ENCODE measurements at places on chromosomes 6 and 20.

DNA sequence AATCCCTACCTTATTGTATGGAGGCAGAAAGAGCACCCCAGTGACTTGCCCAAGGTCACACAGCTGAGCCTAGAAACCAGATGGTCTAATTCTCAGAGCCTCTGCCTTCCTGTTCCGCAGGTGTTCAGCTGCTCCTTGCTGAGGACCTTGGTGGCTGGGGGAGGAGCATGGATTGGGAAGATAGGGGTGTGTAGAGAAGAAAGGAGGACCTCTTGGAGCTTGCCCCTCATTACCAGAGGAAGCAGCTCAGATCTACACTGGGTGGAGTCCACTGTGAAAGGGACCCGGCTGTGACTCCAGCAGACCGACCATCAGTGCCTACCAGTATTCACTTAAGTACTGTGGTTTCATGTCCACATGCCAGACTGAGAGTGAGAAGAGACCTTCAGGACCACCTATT lies 15.2 kb downstream of the FOXP4 start:
- DNase-seq: no peak

DNA sequence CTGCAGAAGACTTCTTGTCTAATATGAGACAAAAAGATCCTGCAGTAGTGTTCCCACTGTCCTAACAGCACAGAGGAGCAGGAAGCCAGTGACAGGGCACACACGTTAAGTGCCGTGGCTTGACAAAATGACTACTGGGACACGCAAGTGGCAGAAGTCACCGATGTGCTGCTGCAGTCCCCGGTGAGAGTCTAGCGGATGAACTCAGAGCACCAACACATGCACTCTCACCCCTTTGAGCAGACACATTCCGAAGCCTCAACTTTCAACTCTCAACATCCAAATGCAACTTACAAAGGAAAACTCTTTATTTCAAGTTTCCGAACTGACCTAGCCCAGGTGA lies 898 bp downstream of the LAMA4 start:
- DNase-seq: no peak

DNA sequence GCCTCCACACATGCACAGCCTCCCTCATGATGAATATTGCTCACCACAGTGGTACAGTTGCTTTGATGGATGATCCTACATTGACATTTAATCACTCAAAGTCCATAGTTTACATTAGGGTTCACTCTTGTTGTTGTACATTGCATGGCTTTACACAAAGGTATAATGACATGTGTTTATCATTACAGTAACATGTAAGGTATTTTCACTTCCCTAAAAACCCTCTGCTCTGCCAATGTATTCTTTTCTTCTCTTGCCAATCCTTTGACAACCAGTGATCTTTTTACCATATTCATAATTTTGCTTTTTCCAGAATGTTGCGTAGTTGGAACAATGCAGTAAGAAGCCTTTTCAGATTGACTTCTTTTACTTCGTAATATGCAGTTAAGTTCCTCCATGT lies 166.6 kb upstream of the KHDRBS2 start:
- no peak for DNase-seq

GRCh38 chr6:75170691-75171560 lies 34.9 kb downstream of the COL12A1 start:
- DNase-seq: no peak

- DNase-seq: no peak
These were observed 12.8 kb downstream of the ULBP3 start for GRCh38 chr6:150056156-150056555.

DNA sequence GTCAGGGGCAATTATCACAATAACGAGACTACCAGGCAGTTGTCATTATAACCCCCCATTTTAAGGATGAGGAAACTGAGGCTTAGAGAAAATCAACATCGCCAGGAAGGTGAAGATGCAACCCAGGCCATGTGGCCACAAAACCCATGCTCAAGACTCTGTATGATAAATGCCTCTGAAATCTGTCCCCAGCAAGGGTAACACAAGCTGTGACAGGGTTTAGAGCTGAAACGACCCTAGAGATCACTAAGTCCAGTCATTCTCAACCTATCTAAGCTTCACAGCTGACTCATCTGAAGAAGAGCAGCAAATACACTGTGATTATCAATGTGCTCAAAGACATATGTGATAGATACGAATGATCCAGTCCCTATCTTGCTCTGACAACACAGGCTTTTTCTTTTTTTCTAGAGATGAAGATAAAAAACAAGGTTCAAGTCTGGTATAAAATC lies 47.0 kb downstream of the ARHGAP18 start:
- DNase-seq: no peak

DNA sequence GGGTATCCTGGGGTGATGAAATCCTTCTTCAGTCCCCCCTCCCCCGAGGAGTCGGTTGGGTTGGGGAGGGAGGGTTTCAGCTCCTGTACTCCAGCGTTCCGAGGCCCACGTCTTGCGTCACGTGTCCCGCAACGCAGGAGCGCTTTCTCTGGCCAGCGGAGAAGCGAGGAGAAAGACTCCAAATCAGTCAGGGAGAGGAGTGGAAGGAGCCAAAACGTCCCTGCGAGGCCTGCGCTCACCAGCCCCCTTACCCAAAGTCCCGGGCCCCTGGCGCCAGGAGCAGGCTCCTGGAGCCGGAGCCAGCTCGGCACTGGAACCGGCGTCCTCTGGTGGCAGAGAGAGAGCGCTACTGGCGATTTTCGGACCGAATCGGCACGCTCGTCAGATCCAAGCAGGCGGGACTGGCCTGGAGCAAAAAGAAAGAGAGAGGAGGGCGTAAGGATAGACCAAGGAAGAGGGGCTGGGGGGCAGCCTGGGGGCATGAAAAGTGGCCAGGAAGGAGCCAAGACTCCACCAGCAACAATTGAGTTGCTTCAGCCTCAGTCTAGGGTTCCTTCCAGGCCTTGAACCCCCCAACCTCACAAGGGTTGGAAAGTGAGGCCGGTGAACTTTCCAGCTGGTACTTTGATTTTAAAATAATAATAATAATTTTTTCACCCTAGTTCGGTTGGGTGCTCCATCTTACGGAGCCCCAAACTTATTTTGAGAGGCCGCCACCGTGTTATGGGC lies at the start of gene GNAS:
GNAS (plus strand) TSS at position 174 of the 729 bp plus-strand sequence.
- DNase-seq: peak; percentile 60

GRCh38 chr6:105105094-105105493 lies 74.7 kb downstream of the POPDC3 start:
- DNase-seq: no peak

- DNase-seq: no peak
These were observed 327.5 kb downstream of the SYNE1 start for GRCh38 chr6:152309648-152310047.

- no peak for DNase-seq
These were observed 142.2 kb upstream of the AFDN start for GRCh38 chr6:167684276-167685104.

- no peak for DNase-seq
These were observed 495.0 kb upstream of the NRSN1 start for GRCh38 chr6:23630726-23631635.

- DNase-seq: no peak
These were observed at the start of gene OLIG3 for GRCh38 chr6:137494281-137494987. Gene OLIG3, minus strand, starts transcription at chr6:137494394. Its CDS starts 224 bp downstream, at chr6:137494170.

DNA sequence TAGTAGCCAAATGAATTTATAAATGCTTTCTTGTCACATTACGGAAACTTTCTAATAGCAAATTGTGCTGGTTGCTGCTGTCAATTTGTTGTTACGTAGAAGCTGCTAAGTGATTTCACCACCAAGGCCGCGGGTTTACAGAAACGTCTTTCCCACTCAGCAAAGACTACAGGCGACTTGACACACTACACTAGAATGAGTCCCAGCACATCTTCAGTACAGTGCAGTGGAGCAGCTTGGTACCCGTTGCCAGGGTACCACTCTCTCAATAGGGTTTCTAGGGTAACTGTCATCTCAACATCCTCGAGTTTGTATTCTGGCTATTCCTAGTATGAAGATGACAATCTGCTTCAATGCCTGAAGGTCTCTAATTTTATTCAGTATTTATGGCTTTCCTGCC lies 22.7 kb upstream of the ZDHHC14 start:
- no peak for DNase-seq

DNA sequence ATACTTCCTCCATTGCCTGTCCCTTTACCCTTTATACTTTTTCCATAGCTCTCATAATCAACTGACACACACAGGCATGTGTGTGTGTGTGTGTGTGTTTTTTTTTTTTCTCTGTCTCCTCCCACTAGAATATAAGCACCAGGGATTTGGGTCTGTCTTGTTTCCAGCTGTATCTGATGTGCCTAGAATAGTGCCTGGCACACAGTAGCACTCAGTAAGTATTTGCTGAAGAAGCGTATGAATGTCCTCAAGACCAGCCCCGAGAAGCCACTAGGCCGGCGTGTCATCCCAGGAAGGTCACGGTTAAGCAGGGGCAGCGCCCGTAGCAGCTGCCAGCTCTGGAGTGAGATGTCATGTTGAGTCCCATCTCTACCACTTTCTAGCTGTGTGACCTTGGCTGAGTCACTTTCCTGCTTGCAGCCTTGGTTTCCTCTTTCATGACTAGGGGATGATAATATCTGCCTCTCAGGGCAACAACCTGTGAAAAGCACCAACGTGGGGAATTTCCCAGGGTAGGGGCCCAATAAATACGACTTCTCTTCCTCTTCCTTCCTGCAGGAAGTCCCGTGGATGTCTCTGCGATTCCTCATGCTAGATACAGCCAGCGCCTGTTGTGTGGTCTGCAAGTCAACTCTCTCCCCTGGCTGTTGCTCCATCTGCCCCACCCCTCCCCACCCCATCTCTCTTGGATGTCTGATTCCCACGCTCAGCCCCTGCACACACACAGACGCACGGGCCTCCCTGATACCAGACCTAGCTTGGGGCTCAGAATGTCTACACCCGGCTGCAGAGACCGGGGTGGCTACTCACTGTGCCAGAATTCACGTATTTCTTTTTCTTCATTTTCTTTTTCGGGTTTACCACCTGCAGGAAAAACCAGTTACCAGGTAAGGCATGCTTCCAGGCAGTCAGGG lies 58.1 kb downstream of the RAB44 start:
- no peak for DNase-seq

DNA sequence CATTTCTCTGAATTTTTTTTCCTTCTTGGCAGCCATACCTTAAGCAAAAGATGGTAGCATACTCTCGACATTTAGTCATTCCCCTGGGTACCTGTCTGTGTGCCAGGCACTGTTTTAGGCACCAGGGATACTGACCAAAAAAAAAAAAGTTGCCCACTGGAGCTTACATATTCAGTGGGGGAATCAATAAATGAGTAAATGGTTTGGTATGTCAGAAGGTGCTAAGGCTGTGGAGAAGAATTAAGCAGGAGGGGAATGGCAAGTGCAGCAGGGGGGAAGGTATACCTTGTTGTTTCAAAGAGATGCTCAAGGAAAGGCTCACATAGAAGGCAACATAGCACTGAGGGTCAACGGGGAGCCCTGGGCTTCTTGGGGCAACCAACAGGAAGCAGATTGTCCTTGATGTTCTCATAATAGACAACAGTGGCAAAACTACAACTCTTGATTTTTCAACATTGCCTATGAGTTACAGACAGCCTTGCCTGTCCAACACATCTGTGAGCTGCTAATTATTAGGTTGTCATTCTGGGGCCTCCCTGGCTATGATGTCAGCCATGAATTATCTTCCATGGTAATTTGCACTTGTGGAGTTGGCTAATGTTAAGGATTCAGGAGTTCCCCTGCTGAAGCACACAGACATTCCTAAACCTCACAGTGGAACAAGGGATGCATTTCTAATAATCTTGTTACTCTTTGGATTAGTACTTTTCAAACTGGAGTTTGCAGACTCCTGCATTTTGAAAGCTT lies 19.6 kb downstream of the NT5E start:
- no peak for DNase-seq

DNA sequence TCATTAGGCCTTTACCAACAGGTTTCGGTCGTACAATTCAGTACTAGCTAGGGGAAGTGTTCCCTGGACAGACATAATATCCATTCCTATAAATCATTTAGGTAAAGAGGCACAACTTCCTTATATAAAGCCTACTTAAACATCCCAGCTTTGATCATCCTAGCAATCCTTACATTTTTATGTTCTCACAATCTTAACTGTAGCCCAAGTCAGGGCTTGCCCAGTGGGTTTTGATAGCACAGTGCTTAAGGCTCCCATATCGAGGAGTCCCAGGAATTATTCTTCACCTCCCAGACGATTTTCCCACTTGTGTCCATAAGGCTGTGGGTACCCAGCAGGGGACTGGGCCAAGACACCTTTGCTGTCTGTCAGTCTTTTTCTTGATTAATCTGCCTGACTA lies 63.2 kb downstream of the E2F3 start:
- DNase-seq: no peak

GRCh38 chr6:119350952-119351372 lies 1.4 kb upstream of the MAN1A1 start:
- no peak for DNase-seq

DNA sequence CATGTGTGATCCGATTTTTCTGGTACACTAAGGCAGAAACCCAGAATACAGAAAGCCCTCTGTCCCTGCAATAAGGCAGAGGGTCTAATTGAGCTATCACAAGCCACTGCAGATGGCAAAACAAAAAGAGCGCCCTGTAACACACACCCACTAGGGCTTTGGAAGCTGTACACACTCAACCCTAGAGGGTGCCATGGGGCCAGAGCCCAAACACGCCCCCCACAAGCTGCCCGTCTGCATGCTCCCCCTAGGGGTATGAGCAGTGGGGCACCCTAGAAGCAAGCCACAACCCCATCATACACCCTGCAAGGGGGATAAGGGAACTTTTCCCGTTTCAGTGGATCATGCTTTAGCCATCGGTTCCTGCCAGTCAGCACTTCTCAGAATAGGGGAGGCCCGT lies 62.2 kb upstream of the PDE10A start:
- DNase-seq: no peak

GRCh38 chr20:16576219-16576618 lies 3.0 kb upstream of the KIF16B start:
- no peak for DNase-seq

GRCh38 chr20:6180531-6180930 lies 57.7 kb upstream of the FERMT1 start:
- DNase-seq: no peak

DNA sequence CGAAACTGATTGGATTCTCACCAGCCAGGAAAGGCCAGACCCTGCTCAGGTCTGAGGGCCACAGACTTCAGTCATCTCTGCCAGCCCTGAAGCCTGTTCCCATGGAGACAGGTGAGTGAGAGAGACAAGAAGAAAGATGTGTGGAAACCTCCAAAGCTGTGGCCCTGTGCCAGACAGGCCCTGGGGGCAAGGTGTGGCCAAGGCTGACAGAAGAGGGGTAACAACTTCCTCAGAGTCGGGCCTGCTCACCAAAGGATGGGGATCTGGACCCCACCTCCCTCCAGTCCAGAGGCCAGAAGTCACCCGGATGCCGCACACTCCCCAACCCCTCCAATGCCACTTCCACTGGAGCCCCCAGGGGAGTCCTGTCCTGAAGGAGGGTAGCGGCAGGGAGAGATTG lies 73.6 kb downstream of the MDGA1 start:
- DNase-seq: no peak

DNA sequence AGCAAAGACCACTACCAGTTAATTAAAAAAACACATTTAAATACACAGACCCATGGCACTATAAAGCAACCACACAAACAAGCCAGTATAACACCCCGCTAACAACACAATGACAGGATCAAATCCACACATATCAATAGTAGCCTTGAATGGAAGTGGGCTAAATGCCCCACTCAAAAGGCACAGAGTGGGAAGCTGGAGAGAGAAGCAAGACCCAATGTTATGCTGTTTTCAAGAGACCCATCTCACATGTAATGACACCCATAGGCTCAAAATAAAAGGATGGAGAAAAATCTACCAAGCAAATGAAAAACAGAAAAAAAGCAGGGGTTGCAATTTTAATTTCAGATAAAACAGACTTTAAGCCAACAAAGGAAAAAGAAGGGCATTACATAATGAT lies 125.4 kb upstream of the PTCHD4 start:
- no peak for DNase-seq

GRCh38 chr6:157630463-157631080 lies 192.5 kb upstream of the SNX9 start:
- no peak for DNase-seq

- DNase-seq: no peak
These were observed 18.7 kb upstream of the MC3R start for GRCh38 chr20:56229812-56230211.
